ENCODE measurements at places on chromosomes 7 and 10.

- DNase-seq: no peak
Observed at GRCh38 chr10:110211465-110211843, 4.0 kb downstream of the MXI1 start.

GRCh38 chr10:125823663-125824251 lies 411 bp downstream of the BCCIP start:
- no peak for DNase-seq

DNA sequence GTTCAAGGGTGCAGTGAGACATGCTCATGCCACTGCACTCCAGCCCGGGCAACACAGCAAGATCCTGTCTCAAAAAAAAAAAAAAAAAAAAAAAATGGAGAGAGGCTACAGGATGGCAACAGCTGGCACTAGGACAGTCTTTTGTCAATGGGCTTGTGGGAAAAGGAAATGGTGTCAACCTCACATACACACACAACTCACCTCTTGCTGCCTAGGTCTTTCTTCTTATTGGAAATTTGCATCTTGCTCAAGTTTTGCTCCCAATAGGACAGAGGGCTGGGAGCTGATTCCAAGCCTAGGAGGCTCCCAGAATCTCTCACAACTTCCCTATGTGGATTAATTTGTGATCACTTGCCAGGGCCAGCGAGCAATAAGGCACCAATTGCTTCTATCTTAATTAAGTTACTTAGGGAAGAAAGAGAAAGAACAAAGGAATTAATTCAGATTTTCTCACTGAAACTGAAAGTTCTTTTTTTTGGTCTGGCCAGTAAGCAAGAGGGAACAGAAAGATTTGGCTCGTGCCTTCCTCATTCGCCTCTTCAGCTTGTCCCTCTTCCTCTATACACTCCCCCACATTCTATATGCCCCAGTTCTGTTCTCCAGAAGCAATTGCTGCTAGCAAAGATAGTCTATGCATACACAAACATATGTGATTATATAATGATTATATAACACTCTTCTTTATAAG lies 33.8 kb downstream of the MAP3K8 start:
- DNase-seq: no peak

GRCh38 chr7:116273283-116273917 lies 63.1 kb downstream of the TES start:
- no peak for DNase-seq

GRCh38 chr10:48439031-48439430 lies 132.6 kb downstream of the MAPK8 start:
- DNase-seq: no peak

Measured in NCI-H2029 (cell line).